ENCODE measurements at places on chromosomes 4 and X.

DNA sequence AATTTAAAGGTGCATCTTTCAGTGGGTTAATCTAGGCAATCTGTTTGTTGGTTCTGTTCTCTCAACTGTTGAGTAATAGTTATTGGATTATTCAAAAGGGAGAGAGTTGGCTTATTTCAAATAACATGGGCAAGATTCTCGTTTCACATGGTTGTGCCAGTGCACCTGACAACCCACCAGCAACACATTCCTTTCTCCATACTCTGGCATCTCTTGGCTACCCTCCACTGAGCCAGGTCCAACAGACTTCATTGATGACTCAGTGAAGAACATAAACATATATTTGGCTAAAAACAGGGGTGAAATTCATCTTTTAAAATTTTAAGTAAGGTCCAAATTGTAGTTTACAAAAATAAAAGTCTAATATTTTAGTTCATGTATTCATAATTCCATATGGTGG lies 967.2 kb downstream of the RPA4 start:
- no peak for DNase-seq

- DNase-seq: no peak
These were observed 210.5 kb downstream of the GRXCR1 start for GRCh38 chr4:43103048-43103447.

DNA sequence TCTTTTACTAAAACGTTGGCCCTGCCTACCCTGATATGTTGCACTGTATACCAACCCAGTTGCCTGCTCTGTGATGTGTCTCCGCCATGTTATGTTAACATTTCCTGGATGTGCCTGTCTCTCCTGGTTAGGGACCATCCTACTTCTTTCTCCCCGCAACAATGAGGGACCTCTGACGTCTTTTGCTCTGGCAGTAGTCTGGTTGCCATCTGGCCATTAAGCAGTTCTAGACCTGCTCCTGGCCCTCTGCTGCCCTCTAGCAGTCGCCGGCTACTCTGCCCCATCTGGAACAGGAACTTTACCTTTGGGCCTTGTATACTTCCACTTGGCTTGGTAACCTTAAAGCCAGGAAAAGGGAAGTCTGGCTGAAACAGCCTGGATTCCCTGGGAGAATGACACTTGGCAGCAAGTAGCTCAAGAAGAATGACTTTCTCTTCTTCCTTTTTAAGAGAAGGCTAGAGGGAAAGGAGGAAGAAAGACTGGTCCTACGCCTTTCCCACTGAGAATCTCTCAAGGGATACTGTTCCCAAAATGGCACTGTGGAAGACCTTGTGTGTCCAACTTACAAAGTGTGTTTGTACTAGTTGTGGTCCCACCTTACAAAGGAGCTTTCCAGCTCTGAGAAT lies 63.5 kb downstream of the GPC3 start:
- DNase-seq: peak; percentile 39

DNA sequence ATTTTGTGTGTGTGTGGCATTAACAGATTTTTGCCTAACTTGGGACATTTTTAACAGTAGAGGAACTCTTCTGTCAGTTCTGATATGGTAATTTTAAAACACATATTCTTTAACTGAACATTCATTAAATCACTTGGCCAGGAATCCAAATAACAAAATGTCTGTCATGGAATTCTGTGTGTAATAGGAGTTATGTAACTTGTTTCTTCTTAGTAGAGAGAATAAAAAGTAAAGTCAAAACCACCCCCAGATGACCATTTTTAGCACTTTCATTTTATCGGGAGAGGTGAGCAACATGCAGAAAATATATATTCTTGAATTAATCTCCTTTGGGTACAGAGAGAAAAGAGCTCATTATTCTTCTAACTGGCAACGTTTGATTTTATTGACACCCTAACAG lies 1740.3 kb downstream of the STIM2 start:
- DNase-seq: no peak

GRCh38 chrX:40543661-40544328 lies 37.0 kb upstream of the ATP6AP2 start:
- no peak for DNase-seq

DNA sequence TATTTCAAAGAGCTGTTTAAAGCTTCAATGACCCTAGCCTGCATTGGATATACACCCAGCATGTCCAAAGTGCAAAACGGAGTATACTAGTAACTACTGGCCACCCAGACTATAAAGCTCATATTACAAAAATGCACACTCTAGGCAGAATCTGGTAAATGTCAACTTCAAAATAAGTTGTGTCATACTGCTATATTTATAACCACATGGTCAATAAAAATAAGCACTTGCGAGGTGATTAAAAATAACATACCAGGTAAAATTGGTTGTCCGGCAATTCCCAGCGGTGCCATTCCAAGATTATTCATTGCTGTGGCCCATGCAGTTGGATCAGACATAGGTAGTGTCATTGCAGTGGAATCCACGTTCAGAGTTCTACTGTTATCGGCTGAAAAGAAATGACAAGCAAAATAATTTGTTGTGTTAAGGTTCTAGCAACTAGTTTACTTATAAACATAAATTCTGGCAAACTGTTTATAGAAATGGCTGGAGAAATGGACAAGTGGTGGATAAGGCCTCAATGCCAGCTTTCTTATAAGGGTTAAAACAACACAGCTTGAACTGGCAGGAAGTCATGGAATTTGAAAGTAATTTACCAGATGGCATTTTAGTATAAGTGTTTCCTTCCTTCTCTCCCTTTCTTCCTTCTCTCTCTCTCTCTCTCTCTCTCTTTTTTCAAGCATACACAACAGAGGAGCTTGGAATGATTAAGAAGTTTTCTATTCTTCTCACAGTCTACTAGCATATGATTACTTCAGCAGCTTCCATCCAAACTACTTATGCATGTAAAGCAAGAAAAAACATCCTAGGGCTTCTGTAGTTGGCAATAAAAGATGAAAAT lies 199.9 kb downstream of the ENOX2 start:
- no peak for DNase-seq

DNA sequence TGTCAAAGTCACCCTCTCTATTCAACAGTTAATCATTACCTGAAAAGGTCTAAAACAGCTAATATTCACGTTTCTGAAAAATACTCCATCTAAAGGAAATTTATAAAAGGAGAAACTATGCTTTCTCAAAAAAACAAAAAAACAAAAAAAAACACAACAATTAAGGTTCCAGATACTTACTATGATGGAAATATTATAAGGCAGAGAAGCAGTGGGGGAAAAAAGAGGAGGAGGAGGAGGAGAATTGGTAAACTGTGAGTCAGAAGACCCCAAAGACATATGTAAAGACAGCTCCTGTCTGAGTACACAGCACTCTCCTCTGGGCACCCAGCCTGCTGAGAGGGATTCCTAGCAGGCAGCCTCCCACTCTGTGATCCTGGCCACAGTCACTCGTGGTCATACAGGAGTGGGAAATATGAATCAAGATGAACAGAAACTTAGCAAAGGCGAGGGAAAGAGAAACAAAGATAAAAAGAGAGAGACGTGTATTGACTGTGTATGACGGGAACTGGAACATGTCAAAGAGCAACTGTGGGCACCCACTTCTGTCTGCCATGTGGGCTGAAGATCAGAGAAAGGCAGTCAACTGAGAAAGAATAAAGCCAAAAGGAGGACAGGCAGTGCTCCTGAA lies 12.5 kb downstream of the KLHL15 start:
- DNase-seq: peak; percentile 41

DNA sequence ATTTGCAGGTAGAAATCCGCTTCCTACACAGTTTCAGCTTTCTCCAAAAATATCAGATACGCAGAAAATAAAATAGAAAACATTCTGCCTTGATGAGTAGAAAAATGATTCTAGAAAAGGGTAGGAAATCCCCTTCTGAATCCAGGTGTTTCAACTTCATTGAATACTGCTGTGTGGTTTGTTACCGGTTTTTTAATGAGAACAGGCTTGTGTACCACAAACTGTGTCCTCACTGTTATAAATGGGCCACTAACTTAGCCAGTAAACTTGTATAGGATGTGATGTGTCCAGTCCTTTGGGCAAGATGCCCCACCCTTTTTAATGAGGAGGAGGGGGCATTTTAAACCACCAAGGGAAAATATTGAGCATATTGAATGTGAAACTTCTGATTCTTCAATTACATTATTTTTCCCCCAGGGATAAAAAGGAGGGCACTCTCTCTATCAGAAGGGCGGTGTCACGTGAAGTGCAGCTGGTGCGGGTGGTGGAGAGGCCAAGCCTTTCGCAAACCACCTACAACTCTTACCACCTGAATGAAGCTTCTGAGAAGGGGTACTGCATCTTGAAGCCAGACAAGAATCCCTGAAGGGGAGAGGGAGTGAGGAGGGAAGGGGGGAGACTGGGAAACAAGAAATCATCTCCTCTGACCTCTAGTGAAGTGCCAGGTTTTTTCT lies 4.5 kb downstream of the CXXC4 start:
- DNase-seq: peak; percentile 5

DNA sequence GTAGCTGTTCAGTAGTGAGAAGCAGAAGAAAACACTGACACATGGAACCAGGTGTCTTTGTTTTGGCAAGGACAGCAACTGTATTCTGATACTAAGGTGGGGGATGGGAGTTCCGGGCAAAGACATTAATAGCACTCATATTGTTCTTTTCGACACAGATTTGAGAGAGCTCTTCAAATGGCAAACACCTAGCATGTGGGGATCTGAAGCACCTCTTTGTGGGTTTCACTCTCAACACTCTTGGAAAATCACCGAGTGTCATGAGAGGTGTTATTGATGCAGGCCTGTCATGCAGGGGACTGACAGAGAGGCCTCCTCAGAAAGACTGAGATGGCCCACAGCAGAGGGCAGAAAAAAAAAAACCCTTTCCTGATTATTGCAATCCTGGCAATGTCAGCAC lies 228.4 kb upstream of the VCX start:
- no peak for DNase-seq

DNA sequence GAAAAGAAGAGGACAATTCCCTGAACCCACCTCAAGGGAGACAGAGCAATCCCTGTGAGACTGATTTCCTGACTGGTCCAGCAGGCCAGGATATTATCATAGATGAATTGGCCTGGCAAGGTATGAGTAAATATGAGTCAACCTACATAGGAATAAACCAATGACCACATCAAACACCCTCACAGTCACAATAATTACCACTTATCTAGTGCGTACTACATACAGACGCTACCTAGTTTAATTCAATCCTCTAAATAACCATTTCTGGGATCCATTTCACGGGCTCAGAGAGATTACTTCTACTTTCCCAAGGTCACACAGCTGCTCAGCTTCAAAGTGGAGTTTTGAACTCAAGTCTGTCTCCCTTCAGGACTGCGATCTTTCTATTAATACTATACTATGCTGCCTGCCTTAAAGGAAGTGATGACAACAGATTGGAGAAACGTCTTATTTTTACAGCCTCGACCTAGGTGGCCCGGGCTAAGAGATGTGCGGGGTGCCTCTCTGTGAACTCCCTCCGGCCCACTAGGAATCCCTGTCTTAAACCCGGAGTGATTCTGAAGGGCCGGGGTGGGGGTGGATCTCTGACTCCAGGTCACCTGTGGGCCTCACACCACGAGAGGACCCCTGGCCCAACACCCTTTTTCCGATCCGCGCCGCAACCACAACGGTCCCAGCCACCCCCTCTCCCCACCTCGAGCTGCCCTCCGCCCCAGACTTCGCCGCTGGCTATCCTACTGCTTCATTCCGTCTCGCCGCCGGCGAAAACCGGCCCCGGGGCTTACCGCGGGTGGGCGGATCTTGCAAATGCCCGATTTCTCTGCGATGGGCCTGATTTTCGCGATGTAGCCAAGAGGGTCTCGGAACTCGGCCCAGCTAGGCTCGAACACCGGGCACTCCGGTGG lies 800 bp downstream of the KDM5C start:
- peak; percentile 6 for DNase-seq

GRCh38 chr4:40874901-40875300 lies 125.1 kb downstream of the NSUN7 start:
- no peak for DNase-seq

GRCh38 chr4:112119353-112119783 lies 25.9 kb upstream of the FAM241A start:
- DNase-seq: peak; percentile 18

- no peak for DNase-seq
These were observed 557.7 kb upstream of the TENM3 start for GRCh38 chr4:181685461-181685860.

GRCh38 chr4:134499074-134499473 lies 297.5 kb upstream of the PABPC4L start:
- no peak for DNase-seq

DNA sequence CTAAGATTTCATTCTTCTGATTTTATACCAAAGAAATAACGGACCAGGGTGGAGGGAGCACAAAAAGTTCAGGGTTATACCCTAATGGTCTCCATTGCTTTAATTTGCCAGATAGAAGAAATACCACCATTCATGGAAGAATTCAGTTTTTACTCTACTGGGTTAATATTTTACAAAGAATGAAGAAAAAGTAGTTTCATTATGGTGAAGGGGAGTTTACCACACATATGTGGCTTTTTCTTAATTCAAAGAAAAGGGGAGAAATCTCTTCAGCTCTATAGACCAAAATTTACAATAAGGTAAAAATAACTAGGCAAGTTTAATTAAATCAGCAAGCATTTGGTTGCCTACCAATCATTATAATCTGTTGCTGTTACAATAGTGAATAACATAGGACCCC lies 37.6 kb downstream of the CASK start:
- no peak for DNase-seq

GRCh38 chr4:91621446-91621845 lies 682.3 kb upstream of the GRID2 start:
- DNase-seq: no peak

- DNase-seq: no peak
These were observed 577.7 kb upstream of the GALNTL6 start for GRCh38 chr4:171235521-171235920.

GRCh38 chr4:146256328-146256727 lies 42.0 kb downstream of the REELD1 start:
- no peak for DNase-seq

GRCh38 chr4:142485452-142485851 lies 360.6 kb downstream of the INPP4B start:
- DNase-seq: no peak

DNA sequence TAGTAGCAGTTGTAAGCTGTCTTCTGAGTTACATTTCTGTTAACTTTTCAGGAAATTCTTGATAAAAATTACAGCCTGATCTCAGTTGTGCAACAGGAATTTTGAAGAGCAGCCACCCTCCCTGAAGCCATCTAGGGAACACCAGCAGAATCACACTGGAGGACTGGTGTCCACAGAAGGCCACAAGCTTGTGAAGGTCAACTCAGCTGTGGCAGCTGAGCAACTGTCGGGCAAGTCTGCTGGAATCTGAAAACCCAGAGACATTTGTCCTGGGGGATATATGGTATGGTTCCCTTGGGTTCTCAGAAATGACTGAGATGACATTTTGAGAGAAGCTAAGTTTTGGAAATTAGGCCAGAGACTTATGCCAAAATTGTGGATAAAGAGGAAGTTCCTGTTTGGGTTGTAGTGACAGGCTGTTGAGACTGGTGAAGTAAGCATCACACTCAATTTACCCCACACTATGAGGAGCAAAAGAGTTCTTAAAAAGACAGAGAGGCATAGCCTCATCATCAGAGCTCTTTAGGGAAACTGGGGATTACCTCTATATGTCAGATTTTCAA lies 78.1 kb upstream of the TNIP3 start:
- DNase-seq: no peak

DNA sequence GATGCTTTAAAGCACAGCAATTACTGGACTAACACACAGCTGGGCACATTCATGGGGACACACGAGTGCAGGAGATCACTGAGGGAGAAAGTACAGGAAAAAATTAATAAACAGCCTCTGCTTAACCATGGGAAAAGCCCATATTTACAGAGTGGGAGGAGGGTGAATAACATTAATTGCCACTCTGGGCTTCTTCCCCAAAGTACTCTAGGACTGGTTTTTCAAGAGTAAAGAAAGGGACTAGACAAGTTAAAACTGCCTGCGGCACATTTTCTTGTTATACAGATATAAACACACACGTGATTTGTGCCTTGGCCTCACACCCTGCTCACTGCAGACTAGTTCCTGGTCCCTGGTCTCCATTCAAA lies 179.7 kb upstream of the TET2 start:
- no peak for DNase-seq

Measured in stimulated activated naive CD8-positive, alpha-beta T cell treated with anti-CD3 and anti-CD28 coated beads, Interleukin-15, Interleukin-2, amounts not matched to agents 100 U/mL and 50 U/mL, for 24 hours (primary cell).